ENCODE measurements at places on chromosomes 12 and 14.

- no peak for DNase-seq
Measured at GRCh38 chr14:58752289-58752688, 114.5 kb downstream of the DACT1 start.

- DNase-seq: no peak
Measured at GRCh38 chr12:98727196-98727595, 82.1 kb downstream of the APAF1 start.

DNA sequence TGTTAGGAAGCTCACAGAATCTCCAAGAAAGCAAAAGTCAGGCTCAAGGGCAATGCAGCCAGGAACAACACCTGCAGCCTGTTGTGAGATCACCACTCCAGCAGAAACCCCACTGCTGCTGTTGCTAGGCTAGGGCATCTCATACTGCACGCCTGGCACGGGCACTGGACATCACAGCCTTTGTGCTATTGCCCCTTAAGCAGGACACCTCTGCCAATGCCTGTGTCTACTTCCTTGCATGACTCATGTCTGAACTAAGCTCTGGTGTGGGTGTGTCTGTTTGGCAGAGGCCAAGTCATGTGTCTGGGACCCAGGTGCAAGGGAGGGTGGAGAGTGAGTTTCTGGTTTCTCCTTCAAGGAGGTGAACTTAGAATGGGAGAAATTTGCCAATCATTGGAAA, 10.0 kb upstream of the DDX47 start:
- peak; percentile 45 for DNase-seq

DNA sequence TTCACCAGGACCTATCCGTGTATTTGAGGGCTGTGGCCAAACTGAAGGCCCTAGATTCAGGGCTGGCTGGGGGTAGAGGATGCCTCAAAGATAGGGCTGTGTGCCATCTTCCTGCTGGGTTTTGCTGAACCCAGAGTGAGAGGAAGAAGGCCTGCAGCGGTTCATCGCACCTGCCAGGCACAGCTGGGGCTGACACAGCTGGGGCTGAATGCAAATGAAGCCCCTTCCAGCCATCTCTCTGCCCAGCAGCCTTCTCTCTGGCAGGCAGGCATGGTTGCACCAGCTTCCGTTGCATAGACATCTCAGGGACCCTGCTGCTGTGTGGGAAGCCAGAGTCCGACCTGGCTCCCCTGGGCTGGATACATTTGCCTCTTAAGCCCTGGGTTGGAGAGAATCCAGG, 152.4 kb downstream of the TSPAN9 start:
- DNase-seq: no peak

- DNase-seq: no peak
Measured at GRCh38 chr14:40762177-40762576, 844.5 kb upstream of the LRFN5 start.

GRCh38 chr12:129552996-129553750, 350.7 kb downstream of the TMEM132D start:
- no peak for DNase-seq

DNA sequence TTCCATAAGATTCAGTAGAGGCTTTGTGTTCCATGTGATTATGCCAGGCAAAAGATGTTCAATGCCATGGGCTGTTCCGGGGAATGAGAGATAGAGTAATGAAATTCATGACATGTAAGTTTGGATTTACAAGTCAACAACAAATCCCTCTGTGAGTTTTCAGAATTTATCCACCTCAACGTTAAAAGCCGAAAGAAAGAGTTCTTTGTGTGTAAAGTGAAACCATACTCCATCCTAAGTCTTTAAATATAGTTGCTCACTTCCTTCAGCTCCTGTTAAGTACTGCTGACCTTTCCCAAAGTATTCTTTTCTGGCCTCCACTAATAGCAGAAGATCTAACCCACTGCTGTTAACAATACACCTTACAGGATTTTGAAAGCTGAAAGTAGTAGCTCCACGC, 190.0 kb downstream of the TMX1 start:
- no peak for DNase-seq

- DNase-seq: no peak
Measured at GRCh38 chr14:56580221-56580711, 668 bp downstream of the TMEM260 start.

DNA sequence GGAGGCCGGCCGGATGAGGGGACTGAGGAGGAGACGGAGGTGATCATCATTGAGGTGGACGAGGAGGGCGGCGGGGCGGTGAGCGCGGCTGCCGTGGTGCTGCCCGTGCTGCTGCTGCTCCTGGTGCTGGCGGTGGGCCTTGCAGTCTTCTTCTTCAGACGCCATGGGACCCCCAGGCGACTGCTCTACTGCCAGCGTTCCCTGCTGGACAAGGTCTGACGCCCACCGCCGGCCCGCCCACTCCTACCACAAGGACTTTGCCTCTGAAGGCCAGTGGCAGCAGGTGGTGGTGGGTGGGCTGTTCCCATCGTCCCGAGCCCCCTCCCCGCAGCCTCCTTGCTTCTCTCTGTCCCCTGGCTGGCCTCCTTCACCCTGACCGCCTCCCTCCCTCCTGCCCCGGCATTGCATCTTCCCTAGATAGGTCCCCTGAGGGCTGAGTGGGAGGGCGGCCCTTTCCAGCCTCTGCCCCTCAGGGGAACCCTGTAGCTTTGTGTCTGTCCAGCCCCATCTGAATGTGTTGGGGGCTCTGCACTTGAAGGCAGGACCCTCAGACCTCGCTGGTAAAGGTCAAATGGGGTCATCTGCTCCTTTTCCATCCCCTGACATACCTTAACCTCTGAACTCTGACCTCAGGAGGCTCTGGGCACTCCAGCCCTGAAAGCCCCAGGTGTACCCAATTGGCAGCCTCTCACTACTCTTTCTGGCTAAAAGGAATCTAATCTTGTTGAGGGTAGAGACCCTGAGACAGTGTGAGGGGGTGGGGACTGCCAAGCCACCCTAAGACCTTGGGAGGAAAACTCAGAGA, 9.6 kb downstream of the MMP14 start:
- DNase-seq: no peak

DNA sequence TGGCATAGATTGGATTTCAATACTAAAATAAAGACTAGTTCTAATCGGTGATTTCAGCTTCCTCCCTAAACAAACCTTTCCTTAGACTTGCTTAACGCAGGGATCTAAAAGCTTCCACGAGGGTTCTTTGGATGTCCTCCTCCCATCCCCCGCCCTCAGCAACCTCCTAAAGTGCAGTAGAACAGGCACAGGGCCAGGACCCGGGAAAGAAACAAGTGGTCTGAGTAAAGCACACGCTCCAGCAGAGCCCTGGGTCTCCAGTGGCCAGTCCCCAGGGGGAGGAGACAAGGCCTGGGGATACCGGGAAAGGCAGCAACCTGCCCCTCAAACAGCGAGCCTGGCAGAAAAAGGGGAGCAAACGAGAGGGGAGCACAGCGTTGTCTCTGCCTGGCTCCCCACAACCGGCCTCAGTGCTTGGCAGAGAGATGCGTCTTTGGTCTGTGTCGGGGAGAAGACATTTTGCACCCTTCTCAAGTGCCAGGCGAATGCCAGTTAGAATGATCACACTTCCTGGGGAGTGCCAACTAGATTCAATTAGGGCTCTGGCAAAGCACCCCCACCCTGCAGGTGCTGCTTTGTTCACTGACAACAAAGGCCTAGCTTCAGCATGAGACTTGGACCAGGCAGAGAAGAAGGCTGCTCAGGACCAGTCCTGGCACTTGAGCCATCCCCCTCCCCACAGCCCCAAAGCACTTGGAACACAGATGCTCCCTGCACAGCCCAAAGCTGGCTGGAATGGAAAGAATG, 17.1 kb upstream of the SLC6A12 start:
- no peak for DNase-seq

DNA sequence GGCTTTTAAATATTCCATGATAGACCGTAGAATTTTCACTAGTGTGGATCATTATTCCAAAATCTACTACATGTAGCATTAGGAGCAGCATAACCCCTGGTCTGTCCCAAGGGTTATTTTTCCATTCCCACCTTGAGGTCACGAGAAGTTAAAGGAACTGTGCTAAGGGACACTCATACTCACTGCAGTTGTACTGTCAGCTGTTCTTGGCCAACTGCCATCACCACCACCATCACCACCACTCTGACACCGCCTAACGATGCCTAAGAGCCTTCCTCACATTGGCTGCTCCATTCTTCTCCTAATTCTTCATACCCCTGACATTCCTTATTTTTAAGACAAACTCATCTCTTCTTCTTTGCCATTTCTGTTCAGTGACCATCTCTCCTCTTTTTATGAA, 13.4 kb upstream of the PTGDR start:
- DNase-seq: no peak

- DNase-seq: no peak
Measured at GRCh38 chr14:68661226-68662225, 131.3 kb downstream of the ZFP36L1 start.

- DNase-seq: no peak
Measured at GRCh38 chr14:99431986-99432385, 48.7 kb downstream of the SETD3 start.

DNA sequence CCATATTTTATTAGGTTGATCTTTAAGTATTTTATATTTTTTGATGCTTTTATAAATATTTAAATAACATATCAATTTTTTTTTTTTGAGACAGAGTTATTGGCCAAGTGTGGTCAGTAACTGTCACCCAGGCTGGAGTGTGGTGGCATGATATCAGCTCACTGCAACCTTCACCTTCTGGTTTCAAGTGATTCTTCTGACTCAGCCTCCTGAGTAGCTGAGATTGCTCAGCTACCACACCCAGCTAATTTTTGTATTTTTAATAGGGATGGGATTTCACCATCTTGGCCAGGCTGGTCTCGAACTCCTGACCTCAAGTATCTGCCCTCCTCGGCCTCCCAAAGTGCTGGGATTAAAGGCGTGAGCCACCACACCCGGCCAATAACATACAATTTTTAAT, 71.1 kb downstream of the FUT8 start:
- no peak for DNase-seq

GRCh38 chr14:96519970-96520369, 17.8 kb downstream of the PAPOLA start:
- no peak for DNase-seq

GRCh38 chr14:20415782-20416206, 2.5 kb upstream of the TEP1 start:
- DNase-seq: no peak

DNA sequence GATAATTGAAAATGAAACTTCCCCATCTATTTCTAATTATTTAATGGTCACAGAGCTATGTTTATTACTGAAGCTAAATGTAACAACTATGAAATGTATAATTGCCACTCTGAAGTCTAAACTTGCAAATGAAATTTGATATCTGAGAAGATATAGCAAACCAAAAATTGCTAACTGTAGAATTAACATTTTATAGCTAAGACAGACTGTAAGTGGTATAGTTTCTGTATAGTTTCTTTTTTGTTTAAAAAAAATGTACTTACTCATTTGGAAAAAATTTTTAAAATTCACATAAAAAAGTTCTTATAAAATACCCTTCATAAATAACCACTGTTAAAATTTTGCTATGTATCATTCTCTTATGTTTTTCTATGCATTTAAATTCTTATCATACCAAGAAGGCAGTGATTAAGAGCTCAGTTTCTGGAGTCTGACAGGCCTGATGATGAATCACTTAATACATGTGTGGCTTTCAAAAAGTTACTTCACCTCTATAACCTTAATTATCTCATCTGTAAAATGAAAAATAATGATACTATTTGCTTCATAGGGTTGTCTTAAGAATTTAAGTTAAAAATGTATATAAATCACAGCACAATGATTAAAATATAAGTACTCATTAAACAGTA, 214.7 kb upstream of the GARIN2 start:
- DNase-seq: no peak

DNA sequence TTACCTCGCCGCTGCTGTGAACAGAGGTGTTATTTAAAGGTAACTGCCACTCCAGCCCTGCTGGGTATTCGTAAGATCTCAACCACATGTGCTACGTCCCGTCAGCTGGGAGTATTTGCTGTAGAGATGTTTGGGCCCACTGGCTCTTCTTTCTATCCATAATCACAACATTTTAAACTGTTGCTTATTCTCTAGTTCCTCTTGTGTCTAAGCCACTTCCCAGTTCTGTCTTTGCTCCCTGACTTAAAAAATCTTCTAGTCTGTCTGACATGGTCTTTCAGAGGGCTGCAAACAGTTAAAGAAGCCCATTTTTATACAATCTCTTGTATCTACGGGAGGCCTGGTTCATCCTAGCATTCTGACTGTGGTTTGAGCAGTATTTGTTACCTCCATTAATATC, 33.2 kb upstream of the HELB start:
- no peak for DNase-seq

- no peak for DNase-seq
Measured at GRCh38 chr12:14803830-14804160, 325 bp downstream of the C12orf60 start.

- DNase-seq: no peak
Measured at GRCh38 chr12:70176290-70176689, 66.9 kb upstream of the CNOT2 start.

DNA sequence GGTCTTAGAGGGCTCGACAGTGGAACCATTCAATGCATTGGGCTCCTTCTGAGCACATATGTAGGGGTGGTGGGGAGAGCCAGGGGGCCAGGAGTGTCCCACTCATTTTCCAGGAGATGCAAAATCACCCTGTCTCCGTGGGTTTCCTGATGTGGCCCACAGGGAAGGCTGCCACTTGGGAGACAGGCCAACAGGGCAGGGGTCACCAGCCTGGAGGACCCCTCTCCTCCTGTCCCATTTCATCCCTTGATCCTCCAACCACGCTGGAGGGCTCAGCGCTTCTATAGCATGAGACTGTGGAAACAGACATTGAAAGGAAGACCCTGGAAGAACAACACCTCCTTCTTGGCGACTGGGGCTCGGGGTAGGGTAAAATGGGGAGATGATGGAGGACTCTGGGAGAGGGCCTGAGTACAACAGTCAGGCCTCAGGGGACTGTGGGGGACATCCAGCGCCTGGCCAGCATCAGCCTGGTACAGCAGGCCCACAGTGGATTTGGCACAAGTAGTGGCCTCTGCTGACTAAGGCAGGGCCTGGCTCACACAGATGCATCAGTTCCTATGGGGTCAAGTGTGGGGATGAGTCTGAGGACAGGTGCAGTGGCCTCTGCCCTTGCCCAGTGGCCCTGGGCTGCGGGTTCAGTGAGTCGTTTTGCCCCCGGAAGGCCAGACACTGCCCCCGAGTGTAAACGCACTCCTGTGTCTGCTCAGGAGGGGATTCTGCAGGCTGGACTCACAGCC, 68.0 kb downstream of the PRIMA1 start:
- DNase-seq: no peak

DNA sequence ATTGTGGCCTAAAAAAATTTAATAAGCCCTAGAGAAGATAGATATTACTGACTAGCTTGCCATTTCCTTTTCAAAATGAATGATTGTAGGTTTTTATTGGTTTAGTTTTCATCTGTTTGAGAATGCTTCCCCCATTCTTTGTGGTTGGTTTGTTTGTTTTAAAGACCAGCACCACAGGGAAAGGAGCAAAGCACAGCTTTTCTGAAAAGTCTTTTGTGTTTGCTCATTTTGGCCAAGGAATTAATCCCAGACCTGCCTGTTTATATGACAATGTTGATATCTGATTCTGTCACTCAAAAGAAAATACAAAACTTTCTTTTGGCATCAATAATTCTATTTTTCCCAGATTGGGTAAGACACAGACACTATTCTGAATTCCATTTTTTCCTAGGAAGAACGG, 312.5 kb upstream of the FLRT2 start:
- DNase-seq: no peak

DNA sequence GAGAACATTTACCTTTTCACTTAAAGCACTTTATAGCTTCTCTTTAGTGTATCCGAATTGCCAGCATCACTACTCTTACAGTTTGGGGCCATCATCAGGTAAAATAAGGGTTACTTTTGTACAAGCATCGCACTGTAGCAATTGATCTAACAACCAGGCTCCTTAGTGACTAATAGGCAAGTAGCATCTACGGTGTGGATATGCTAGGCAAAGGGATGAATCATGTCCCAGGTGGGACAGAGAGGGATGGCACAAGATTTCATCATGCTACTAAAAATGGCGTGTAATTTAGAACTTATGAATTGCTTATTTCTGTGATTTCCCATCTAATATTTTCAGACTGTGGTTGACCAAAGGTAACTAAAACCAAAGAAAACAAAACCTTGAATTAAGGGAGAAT, 582.3 kb downstream of the KCNH5 start:
- no peak for DNase-seq

Data from CD4-positive, alpha-beta T cell treated with Interleukin-15 for 1 hour (primary cell).